ENCODE measurements at places on chromosomes 6 and 20. TPM values are rescaled to one million over a fixed set of nuclear protein-coding genes. Genes with fewer than 3 reads are reported as not detected.

DNA sequence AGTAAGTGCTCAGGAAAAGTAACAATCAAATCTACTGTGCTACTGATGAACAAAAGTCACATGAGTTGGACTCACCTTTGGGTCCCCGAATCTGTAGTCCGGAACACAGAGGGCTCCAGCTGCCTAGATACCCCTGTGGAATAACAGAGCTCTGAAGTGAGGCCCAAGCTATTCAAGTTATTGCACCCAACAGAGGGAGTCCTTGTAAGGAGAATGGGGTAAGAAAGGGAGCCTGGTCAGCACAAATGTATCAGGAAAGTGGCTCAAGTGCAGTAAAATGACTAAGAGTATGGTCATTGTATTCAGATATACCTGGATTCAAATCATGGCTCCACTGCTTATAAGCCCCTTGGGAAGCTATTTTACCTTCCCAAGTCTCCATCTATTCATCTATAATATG, 20.9 kb downstream of the EDN1 start:
- no peak for DNase-seq

DNA sequence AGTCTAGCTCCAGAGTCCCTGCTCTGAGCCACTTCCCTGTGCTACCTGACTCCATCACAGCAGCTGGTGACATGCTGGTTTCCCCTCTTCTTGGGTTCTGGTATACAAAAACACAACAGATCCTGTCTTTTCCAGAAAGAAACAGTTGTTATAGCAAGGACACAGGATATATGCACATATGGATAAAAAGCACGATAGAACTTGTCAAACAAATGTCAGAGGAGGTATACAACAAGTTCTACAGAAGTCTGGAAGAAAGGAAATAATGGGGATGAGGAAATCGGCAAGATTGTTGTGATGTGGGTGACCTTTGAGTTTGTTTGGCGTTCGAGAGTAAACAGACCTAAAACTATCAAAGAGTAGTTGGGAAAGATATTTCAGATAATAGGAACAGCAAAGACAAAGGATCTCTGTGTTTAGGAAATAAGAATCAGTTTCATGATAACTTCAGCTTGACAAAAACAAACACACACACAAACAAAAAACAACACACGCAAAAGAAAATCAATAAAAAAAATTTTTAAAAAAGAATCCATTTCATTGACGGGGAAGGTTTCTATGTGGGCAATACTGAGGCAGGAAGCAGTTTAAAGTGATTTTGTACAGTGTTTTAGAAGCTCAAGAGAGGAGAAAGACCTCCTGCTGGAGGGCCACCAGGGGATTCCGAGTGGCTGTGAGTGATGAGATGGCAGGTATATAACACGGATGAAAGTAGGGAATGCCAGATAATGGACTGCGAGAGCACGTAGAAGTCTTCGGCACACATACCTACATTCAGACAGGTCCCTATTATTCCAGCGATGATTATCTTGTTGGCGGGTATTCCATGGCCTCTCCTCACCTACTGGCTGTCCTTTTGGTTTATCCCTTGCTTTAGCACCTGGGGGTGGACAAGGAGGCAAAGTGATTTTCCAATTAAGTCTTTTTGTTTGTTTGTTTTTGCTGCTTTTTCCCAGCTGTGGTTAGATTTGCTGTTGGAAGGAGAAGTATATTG, 174.9 kb downstream of the HS3ST5 start:
- DNase-seq, result no peak

DNA sequence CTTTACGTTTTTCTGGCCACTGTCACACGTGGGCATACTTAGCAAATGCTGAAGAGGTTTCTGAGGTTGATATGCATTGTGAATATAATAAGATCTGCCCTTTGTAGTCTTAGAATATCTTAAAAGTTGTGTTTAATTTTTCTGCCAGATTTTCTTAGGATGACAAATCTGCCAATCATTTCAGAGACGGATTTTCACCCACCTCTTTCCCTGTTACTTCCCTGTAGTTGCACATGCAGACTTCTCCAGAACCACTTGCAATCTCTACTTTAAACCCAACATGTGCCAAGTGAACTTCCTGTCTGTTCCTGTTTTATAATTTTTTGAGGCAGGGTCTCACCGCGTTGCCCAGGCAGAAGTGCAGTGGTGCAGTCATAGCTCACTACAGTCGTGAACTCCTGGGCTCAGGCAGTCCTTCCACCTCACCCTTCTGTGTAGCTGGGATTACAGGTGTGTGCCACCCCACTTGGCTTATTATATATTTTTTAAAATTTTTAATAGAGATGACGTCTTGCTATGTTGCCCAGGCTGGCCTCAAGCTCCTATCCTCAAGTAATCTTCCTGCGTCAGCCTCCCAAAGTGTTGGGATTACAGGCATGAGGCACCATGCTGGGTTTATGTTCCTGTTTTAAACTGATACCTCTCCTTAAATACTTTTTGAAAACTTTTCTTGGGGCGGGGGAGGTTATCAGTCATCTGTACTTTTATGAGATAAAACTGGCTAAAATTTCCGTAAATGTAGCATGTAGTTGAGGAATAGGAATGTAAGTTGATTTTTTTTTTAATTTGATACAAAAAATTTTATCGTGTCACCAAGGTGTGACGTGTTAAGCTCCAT, 2.7 kb downstream of the IGF2R start:
- no peak for DNase-seq

DNA sequence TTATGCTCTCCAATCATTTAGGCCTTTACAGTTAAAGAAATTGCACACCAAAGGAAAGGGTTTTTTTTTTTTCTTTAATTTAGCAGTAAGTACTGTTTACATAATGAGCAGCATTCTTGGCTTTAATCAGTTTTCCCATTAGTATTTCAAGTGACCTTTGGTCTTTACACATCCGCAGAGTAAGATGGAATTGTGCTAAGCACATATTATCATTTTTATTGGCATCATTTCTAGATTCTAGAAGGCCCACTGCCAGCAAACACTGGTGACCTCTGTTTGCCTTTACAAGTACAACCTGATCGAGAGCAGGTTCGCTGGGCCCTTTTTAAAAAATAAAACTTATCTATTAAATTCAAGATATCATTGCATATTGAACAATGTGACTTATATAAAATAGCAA, 104.3 kb downstream of the ADGRG6 start:
- no peak for DNase-seq

- DNase-seq, result no peak
These were observed 37.6 kb upstream of the LYRM2 start for GRCh38 chr6:89675949-89676748.

GRCh38 chr6:159959976-159960384, 8.9 kb upstream of the IGF2R start:
- DNase-seq, result peak; percentile 78

DNA sequence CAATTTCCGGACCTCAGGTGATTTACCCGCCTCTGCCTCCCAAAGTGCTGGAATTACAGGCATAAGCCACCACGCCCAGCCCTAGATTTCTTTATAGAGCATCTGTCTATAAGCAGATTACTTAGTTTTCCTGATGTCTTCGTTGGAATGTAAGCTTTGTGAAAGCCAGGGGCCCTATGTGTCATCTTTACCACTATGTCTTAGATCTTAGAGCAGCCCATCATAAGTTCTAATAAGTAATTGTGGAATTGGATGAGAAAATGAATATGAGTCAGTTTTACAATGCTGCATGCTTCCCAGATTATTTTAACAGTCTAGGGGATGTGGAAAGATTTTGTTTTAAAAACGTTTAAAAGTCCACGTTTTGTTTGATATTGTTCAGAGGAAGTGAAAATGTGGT, 9.1 kb upstream of the ZBTB2 start:
- DNase-seq, result no peak

The PPP1R3G gene
- 5.3 TPM for total RNA-seq

DNA sequence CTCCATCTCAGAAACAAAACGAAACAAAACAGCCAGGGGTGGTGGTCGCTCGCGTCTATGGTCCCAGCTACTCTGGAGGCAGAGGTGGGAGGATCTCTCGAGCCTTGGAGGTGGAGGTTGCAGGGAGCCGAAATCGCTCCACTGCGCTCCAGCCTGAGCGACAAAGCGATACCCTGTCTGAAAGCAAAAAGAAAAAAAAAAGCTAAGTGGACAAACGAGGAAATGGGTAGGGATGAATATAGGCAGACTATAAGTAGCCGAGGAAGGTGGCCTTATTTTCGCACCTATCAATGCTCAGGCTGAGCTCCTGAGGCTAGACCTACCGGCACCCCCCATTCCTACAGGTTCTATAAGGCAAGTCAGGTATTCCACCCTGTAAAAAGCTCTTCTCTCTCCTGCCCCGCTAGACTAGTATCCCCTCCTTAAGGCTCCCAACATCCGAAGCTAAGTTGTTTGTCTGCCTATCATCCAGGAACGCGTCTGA, 650 bp upstream of the CASP8AP2 start:
- no peak for DNase-seq

- DNase-seq, result no peak
These were observed 46.7 kb downstream of the NOX3 start for GRCh38 chr6:155408981-155409380.

GRCh38 chr6:42452171-42453030, 675 bp upstream of the TRERF1 start:
- DNase-seq, result peak; percentile 85

The GUCA1A gene
- not detected for total RNA-seq

DNA sequence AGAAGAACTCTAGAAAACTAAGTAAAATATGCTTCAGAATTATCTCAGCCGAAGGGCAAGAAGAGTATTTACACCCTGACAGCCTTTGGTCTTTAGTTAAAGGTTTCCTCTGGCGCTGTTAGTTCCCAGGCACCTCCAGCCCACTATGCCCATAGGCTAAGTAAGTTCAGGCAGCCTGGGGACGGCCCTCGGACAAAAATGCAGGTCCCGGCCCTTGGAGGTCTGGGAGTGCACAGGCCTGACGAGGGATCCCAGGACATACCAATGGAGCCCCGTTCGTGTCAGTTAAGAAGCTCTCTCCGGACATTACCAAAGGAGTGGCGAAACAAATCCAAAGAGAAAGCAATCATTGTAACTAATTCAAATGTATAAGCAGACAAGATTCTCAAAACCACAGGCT, 311.8 kb downstream of the CD83 start:
- DNase-seq, result no peak

DNA sequence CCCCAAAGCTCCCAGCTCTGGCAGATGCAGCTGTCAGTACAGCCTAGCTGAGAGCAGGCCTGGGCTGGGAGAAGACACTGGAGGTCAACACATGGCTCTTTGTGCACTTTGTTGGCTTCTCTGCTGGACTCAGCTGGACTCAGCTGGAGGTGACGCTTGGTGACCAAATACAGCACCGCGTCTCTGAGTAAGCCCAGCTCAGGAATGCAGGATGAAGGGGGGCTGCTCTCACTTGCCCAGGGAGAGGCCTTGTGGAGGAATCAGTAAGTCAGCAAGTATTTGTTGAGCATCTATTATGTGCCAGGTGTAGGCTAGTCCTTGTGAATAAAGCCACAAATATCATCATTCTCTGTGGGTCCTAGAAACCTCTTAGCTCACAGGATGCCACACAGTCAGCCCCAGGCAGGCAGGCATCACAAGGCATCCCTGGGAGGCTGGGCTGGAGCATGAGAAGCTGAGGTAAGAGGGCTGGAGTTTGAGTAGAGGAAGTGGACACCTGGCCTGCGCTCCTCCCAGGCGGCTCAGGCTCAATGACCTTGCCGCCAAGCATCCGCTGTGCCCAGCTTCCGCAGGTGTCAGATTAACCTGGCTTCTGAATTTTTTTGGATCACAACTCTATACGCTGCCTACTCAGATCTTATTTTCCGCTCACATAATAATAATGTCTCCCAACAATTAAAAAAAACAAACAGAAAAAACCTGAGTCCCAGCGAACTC, 95.4 kb downstream of the TMEM170B start:
- peak; percentile 77 for DNase-seq

GRCh38 chr6:151757506-151757955, 50.0 kb upstream of the ESR1 start:
- DNase-seq, result no peak

GRCh38 chr6:160122744-160123143, 1.1 kb downstream of the SLC22A1 start:
- peak; percentile 27 for DNase-seq

The RGS17 gene
- 2.2 TPM for total RNA-seq

The DSTN gene
- 1,932 TPM for total RNA-seq

GRCh38 chr20:4073852-4074741, 58.7 kb upstream of the RNF24 start:
- DNase-seq, result no peak

The PBOV1 gene
- not detected for total RNA-seq

DNA sequence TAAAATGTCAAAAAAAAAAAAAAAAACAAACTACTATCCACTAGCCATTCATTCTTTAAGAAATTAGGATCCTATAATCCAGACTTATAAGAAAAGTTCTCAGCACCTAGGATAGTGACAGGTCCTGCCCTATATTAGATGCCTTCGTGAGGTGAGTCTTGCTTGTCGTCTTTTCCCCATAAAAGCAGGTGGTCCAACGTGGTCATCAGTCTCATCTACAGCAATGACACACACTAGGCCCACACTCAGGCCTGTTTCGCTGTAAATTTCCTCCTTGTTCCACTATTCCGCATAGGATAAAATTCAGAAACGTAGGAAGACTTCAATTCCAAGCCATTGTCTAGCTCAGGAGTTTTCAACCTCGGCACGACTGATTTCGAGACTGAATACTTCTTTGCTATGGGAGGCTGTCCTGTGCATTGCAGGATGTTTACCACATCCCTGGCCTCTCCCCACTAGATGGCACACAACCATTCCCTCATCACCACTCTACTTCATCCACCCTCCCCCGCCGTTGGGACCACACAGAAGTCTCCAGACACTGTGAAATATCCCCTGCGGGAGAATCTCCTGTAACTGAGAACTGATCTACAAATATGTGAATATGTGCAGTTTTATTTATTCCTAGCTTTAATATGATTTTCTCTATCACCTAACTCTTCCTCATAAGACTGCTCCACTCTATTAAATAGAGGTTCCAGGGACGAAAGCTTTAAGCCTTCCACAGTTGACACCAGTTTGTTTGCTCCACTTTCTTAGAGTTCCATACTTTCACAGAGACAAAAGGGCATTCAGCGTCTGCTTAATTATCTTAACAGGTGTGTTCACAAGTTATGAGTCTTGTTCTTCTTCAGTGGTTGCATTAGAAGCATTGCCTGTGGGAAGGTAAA, 346.3 kb downstream of the BMP2 start:
- DNase-seq, result no peak

The CCN6 gene
- total RNA-seq, result not detected

DNA sequence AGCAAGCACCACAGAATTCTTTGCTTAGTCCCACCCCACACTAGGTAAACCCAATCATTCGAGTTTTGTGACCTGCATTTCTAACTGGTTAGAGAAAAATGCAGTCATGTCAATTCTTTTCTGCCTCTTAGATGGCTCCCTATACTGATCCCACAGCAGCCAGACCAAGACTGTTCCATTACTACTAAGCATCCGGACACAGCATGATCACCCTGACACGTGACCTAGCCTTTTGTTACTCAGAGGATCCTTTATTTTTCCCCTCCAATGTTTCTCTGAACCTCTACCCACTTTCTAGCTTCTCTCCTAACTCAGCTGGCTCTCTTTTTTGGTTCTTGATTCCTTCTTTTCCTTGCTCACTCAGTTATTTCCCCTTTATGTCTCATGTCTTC, 87.9 kb downstream of the PDE10A start:
- DNase-seq, result no peak

The BMP6 gene
- total RNA-seq, result 5.2 TPM

The PET117 gene
- 8.0 TPM for total RNA-seq

The PCMT1 gene
- total RNA-seq, result 48.4 TPM

- DNase-seq, result no peak
These were observed 33.5 kb downstream of the ELOVL5 start for GRCh38 chr6:53315086-53315724.

The RIMS4 gene
- 2.8 TPM for total RNA-seq

The ZFP57 gene
- total RNA-seq, result 0.49 TPM

The TRIM31 gene
- total RNA-seq, result not detected
